ENCODE measurements at places on chromosomes 2 and 18.

DNA sequence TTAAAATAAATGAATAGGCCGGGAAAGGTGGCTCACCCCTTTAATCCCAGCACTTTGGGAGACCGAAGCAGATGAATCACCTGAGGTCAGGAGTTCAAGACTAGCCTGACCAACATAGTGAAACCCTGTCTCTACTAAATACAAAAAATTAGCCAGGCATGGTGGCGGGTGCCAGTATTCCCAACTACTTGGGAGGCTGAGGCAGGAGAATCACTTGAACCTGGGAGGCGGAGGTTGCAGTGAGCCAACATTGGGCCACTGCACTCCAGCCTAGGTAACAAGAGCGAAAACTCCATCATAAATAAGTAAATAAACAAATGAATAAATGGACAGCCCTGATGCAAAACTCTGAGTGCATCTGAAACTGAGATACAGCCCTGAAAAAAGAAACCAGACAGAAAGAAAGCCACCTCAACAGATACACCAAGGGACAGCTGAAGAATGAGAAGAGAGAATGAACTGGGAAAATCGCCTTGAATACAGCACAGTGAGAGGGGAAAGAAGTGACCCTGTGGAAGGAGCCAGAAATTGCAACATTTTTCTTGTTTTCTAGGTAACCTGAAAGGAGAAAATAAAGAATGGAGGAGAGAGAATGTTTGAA, 64.4 kb downstream of the TRABD2A start:
- DNase-seq: no peak

DNA sequence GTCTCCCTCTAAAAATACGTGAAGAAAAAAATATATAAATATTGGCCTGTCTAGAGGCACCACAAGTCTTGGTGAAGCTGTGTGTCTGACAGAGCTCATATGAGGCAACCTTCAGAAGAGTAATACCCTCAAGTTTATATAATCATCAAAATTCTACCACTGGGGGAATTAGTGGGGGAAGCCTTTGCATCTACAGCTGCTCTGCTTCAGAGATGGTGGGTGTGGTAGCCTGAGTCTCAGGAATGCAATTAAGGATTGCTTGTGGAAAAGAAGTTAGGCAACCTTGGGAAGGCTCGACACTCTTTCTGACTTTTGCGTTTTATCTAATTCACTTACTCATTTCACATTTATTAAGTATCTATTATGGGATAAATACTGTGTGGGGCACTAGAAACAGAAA, 17.4 kb downstream of the TPGS2 start:
- DNase-seq: no peak

DNA sequence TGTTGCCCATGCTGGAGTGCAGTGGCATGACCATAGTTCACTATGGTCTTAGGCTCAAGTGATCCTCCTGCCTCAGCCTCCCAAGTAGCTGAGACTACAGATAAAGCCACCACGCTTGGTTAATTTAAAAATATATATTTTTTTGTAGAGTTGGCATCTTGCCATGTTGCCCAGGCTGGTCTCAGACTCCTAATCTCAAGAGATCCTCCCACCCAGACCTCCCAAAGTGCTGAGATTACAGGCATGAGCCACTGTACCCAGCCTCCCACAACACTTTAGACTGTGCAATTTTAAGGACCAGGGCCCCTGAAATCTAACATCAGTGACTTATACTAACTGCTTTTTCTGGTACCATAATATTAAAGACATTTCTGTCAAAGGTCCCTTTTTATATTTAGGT, 5.2 kb downstream of the TXNDC2 start:
- DNase-seq: no peak

DNA sequence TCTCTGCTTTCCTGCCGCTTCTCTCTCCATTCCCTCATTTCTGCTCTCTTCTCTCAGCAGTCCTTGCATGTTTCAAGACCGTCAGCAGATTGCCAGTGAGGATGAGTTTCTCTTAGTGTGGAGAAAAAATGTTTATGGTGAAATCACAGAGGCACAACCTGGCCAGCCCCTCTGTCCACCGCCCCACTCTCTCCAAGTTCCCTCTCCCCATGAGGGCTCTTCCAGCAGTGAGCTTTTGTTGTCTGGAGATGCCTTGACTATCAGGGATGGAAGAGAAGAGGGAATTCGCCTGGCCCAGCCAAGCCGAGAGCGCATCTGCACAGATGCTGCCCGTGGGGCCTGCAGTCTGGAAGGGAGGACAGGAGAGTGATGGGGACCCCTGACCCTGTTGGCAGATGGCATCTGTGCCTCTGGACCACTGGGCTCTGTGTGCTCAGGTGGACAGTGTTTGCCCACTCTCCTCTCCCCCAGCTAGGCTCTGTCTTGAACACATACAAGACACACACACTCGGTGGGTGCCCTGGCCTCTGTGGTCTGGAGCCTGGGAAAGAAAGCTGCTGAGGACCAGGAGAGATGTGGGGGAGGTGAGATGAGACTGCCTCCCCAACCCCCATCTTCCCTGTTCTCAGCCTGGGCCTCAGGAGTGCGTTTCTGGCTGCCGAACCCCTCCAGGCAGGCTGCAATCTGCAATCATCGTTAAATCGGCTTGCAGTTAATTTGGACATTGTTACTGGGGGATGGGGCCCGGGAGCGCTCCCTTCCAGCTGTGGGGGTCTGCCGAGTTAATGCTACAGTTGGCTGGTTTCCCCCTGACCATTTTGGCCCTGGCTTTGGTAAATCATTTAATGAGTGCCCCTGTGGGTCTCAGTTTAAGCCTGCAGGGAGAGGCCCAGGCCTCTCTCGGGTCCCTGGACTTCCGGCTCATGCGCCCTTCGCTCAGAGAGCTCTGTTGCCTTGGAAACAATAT, 4.5 kb downstream of the ITM2C start:
- DNase-seq: no peak

GRCh38 chr2:18422432-18423165, 137.9 kb downstream of the RDH14 start:
- no peak for DNase-seq

DNA sequence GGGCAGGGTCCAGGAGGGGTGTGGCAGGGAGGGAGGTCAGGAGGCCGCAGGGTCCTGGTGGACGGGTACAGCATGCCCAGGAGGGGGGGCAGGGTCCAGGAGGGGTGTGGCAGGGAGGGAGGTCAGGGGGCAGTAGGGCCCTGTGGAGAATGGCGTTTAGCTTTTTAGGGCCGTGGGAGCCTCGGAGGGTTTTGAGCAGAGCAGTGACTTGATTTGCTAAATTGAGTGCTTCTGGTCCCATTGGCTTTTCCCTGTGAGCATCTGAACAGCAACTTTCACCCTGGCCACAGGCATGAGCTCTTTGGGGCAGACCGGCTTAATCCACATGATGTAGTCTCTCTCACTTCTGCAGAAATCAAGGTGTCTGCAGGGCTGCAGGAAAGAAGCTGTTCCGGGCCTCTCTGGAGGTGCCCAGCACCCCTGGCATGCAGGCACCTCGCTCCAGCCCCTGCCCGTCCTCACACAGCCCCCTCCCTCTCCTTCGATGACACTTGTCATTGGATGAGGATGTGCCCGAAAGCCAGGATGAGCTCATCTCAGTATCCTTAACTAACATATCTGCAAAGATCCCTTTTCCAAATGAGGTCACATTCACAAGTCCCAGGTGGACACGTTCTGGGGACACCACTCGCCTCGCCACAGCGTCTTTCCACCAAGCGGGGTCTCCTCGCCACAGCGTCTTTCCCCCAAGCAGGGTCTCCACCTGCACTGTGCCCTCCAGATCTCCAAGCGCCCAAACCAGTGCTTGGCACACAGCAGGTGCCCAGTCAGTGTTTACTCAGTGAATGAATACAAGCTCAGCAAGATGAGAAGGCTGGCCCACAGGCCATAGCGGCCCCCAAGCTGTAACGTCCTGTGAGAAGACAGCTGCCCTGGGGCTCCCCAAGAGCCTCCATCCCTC, 94.0 kb downstream of the NDUFA10 start:
- DNase-seq: no peak

DNA sequence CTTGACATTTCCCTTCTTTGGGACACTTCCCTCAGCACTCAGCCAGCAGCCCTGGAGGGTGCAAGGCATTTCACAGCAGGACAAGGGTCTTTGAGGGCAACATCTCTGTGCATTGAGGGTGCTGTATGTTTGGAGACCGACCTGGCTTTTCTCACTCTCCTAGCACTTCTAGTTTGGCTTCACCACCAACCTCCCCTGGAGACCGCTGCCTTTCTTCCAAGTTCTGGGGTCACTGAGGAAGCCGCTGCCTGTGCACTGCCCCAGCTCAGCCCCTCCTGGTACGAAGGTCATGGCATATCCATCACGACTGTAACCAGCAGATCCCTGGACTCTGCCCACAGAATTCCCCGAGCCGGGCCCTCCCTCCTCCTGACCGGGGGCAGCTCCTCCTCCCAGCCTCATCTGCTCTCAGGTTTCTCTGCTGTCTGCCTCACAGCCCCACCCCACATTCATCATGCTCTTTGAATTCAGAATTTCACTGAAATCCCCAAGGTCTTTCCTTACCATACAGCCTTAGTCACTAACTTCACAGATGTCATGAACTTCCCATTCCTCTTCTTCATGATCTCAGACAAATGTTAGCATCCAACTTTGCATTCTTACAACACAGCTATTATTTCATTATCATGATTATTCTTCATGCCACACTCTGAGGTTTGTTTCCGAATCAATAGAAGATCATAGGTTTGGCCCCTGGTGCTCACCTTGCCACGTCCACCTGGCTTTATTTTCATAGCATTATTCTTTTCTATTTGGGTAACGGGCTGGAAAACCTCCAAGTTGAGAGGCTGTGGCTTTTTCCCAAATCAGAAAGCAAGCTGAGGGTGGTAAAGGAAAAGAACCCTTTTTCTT, 113.0 kb upstream of the COPS8 start:
- no peak for DNase-seq

DNA sequence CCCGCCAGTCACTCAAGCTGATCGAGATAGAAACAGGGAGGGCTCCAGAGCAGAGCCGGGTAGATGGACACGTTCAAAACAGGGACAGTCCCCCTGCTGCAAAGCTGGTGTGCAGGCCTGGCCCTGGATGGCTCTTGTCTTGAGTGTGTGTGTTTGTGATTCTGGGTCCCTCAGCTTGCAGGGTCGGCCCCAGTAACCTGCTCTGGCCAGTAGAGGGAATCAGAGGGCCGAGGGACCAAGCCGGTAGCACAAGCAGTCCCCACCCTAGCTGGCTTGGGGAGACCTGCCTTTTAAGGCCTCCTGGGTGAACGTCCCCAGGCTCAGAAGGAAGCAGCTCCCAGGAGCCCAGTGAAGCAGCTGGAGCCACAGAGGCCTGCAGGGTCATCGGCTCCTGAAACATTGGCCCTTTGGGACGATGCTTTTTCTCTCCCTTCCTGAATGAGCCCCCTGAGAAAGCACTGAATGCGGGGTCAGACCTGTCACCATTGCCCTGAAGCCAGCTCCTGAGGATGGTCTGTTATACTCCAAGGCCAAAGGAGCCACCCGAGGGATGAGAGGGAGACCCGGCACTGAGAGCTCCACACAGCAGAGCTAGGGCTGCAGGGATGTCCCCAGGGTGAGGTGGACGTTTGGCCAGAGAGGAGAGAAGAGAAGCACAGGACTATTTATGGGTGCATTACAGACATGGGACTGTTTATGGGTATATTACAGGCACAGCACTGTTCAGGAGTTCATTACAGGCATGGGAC, 15.4 kb upstream of the MLPH start:
- DNase-seq: no peak

DNA sequence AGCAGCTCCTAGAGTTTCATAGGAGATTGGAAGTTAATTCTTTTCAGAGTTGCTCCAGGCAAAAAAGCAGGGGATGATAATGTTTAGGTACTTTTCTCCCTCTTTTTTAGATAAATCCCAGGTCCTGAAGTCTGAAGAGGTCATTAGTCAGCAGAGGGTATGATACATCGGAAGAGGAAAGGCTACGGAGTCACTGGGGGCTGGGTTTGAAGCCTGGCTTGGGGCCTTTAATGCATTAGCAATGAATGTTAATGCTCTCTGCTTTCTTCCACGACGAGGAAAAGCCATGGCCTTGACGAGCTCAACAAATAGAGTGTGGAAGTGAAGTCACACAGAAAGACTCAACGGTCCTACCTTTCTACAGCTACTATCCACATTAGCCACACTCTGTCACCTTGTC, 235.1 kb downstream of the NCKAP5 start:
- no peak for DNase-seq

DNA sequence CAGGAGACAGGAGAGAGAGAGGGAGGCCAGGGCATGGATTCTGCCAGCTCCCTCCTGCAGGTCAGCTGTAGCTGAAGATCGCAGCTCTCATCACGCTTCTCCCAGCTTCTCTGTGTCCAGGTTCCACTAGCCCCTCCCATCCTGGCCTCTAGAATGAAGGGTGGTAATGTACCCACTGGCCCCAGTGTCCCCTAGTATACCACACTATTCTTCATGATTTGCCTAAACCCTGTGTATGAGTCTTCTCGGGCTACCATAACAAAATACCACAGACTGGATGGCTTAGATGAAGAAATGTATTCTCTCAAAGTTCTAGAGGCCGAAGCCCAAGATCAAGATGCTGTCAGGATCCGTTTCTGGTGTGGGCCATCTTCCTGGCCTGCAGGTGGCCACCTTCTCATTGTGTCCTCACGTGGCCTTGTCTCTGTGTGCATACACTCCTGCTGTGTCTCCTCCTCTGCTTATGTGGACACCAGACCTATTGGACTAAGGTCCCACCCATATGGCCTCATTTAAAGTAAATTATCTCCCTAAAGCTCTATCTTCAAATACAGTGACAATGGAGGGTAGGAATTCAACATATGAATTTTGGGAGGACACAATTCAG, 77.3 kb downstream of the TNFRSF11A start:
- no peak for DNase-seq

- DNase-seq: no peak
Measured at GRCh38 chr2:42800981-42801380, 8.6 kb upstream of the HAAO start.

DNA sequence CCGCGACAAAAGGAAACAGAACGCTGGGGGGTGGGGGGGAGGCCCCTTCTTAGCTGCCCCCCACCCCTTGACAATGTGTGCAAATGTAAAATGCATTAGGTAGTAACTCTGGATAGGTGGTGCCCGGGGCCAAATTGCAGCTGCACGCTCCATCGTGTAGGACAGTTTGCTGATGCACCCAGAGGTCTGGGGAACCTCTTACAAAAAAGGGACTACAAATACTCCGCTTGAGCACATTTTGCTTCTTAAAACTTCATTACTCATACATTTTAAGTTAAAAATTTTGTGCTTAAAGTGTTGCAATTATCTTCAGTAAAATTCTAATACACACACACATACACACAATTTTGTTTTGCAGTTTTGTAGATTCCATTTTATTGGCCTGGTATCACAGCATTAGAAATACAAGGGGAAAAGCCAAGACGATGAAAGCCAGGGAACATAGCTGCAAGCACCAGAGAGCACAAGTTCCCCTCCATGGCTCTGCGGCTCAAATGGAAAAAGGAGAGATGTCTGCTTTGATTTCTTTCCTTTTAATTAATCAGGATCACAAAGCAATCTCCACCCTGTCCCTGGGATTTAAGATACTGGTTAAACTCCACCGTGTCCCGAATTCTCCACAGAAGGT, 582.1 kb downstream of the ZEB2 start:
- DNase-seq: no peak
